Stimulated activated CD4-positive, alpha-beta T cell treated with anti-CD3 and anti-CD28 coated beads, Interleukin-1b, Interleukin-23, amount 100 ng/mL, for 1 hour (primary cell): ENCODE measurements at places on chromosomes 6 and 20.

DNA sequence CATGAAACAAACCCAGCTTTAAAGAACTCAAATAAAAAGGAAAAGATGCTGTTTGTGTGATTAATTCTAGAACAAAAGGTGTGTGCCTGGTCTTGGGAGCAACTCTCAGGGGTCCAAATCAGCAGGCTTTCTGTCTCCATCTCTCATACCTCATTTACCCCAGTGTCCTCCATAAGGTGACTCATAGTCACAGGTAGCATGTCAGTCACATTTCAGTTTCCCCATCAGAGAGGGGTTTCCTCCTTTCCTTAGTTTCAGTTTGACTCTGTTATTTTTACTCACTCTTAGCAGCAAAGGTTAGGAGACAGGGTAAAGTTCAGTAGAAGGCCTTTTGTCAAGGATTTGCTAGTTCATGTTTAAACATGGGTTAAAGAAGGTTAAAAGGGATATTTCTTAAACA is 46.2 kb downstream of the OGFRL1 start:
- DNase-seq: no peak

DNA sequence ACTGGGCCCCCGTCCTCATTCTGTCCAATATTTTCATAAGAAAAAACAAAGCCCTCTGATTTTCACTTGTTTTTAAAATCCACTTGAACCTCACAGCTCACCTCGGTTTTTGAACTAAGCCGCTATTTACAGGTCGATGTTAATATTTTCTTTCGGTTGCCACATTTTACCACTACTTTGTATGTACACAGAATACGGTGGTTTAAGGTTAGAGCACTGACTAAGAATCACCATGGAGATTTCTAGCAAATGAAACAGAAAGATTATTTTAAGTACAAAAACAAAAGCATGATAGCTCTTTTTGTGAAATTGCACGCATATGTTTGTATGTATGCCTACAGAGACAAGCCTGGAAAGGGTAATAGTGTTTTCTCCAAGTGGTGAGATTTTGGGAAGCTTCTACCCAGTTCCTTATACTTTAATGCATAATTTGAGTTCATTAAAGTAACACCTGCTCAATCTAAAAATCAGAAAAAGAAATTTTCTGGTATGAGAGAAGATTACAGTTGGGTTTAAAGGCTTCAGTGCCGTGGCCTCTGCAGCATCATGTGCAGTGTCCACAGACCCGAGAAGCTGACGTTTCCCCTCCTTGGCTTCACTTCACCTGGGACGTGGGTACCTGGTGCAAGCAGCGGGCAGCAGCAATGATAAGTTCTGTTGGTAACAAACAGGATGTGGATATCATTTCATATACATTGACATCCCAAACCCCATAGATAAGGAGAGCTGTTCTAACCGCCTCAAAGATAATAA is 144.0 kb downstream of the UST start:
- DNase-seq: no peak

- no peak for DNase-seq
Observed at GRCh38 chr20:6008254-6008653, 45.6 kb downstream of the LRRN4 start.

DNA sequence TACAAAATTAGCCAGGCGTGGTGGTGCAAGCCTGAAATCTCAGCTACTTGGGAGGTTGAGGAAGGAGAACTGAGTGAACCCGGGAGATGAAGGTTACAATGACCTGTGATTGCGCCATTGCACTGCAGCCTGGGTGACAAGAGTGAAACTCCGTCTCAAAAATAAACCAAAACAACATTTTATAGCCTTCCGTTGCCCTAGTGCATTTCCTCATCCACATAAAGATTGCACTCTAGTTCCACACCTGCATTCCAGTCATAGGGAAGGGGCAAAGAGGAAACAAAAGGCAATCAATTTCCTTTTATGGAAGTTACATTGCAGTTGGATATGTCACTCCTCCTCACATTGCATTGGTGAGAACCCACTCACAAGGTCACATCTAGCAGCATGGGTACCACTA is 182.7 kb upstream of the ARG1 start:
- no peak for DNase-seq

- no peak for DNase-seq
Observed at GRCh38 chr6:41548841-41549642, 2.9 kb downstream of the FOXP4 start.

GRCh38 chr6:30730601-30731435 is 10.7 kb downstream of the TUBB start:
- DNase-seq: peak; percentile 77

GRCh38 chr6:246352-246751 is 45.9 kb upstream of the DUSP22 start:
- DNase-seq: no peak

DNA sequence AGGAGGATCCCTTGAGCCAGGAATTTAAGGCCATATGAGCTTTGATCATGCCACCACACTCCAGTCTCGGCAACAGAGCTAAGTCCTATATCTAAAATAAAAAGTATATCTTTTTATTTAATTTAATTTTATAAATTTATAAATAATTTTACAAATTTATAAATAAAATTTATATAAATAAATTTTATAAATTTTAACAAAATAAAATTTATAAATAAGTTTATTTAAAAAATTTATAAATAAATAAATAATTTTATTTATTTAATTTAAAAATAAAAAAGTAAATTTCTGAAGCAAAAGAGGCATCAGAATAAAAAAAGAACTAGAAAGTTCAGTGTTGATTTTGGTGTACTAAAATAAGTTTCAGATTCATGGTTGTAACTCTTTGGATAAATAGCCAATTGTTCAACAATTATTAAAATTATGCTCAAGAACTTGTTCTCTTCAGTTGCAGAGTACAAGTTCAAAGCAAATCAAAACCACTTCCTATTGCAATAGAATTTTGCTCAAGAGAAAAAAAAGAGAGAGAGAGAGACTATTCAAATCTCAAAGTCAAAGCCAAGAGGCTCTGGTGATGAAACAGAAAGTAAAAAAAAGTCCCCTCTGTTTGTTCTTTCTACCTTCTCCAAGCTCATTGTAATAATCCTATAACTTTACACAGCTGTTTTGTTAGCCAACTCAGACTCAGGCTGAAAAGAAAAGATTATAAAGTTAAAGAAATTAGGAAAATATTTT is 547.5 kb upstream of the ADGRB3 start:
- no peak for DNase-seq

- DNase-seq: no peak
Observed at GRCh38 chr6:140320081-140321080, 945.9 kb upstream of the CITED2 start.

- no peak for DNase-seq
Observed at GRCh38 chr6:33206027-33206863, 1.8 kb downstream of the HSD17B8 start.

DNA sequence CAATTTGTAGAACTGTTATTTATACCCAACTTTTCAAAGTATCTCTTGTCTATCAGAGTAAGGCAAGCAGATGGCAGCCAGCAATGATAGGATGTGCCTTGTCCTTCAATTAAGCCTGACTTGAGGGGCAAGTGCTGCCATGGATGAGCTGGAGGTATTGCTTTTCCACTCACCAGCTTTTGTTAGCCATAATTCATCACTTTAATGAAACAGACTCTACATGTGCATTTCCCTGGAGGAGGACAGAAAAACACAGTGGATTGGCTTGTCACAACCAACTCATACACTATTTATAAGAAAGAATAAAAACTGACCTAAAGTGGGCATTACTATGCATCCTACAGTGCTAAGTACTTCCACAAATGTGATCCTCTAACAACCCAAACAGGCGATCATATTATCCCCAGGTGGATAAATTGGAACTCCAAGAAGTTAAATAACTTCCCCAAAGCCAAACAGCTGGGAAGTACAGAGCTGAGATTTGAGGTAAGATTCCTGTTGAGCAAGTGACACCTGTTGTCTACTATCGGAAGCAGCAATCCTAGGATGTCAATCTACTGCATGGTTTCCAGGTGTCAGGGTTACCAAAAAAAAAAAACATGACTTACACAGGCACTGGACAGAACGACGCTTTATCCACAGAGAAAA is 73.9 kb upstream of the NRSN1 start:
- DNase-seq: no peak

DNA sequence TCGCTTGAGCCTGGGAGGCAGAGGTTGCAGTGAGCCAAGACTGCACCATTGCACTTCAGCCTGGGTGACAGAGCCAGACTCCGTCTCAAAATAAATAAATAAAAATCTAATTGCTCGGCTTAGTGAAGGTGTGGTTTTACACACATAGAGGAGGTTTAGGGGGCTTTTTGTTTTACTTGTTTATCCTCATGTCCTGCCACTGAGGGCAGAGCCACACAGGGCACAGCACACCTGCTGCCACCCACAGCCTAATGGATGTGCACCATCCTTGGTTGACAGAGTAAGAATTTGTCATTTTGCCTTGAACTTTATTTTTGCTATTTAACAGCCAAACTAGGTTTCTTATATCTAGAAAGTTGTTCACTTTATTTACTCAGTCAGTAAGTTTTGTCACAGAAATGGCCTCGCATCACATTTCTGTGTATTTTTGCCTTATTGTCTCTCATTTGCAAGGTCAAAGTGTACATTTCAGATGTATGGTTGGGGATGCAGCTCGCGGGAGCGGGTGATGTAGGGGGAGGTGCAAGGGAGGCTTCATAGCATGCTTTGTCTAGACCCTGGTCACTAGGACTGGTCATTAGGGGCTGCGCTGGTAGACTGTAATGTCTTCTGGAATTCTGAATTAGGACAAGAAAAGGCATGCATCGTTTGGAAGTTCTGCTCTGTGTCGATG is 67.8 kb upstream of the NAA20 start:
- no peak for DNase-seq

- no peak for DNase-seq
Observed at GRCh38 chr6:75368151-75368779, 83.7 kb upstream of the TMEM30A start.

DNA sequence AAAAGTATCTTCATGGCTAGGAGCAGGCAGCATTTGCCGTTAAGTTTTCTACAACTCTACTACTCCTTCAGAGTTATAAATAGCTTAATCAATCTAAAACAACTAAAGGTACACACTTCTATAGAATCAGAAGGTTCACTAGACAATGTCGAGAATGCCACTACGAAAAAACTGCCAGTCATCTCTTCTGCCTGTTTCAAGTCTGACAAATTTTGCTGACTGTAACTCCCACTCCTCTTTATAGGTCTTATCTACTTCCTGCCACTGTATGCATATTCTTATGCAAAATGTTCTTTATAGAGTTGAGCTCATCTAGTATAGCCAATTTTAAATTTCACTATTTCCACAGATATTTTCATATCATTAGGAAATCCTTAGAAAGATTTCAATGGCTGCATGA is 160.1 kb downstream of the EYS start:
- no peak for DNase-seq

DNA sequence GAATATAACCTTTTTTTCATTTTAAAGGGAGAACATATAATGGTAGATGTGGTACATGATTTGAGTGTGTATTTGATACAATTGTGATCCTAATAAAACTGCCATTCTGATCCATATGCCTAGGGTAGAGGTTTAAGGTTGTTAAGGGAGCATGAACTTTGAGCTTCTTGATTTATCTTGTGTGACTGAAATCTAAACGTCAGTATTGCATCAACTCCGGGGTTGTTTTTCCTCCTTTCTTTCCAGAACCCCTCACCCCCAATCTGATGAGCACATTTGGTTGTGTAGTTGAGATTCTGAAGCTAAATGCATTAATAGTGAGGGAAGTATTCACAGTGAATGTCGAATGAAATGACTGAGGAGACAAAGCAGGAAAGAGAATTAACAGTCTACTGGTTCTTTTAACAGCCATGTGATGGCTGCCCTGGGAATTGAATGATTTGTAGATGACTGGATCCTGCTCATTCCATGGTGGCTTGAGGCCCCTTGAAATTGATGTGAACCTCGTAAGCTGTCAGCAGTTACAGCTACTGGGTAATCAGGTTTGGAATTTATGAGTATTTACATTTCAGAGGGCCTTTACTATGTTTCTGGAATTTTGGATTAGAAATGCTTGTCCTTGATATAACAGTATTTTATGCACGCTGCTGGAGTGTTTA is 44.8 kb downstream of the FARS2 start:
- DNase-seq: no peak

DNA sequence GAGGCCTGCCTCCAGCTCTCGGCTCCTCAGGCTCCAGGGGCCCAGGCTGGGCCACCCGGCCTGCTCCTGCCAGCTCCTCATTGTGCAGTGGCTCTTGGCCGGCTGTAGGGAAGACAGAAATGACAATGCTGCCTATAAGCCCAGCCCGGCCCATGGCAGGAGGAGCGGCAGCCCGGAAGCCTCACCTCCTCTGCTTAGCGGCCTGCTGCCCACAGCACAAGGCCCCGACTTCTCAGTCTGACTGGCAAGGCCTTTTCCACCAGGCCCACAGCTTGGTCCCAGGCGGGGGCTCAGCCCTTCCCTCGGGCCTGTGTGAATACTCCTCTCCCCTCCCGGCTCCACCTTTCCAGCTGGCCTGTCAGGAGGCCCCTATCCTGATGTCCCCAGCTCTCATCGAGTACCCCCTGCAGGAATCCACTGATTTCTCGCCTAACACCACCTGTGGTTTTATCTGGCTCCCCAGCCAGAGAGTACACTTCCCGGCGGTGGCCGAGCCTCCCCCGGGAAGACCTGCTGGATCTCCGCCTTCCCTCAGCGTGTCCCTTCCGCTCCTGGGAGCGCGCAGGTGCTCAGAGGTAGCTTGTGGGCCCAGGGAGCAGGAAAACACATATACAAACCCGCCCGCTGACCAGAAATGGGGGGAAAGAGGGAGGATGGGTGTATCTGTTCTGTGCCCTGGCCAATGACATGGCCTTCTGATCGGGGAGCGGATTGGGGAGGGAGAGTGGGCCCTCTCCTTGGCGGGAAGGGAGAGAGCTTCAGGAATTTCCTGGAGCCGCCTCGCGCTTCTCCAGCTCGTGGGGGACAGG is 963 bp downstream of the DDRGK1 start:
- no peak for DNase-seq

DNA sequence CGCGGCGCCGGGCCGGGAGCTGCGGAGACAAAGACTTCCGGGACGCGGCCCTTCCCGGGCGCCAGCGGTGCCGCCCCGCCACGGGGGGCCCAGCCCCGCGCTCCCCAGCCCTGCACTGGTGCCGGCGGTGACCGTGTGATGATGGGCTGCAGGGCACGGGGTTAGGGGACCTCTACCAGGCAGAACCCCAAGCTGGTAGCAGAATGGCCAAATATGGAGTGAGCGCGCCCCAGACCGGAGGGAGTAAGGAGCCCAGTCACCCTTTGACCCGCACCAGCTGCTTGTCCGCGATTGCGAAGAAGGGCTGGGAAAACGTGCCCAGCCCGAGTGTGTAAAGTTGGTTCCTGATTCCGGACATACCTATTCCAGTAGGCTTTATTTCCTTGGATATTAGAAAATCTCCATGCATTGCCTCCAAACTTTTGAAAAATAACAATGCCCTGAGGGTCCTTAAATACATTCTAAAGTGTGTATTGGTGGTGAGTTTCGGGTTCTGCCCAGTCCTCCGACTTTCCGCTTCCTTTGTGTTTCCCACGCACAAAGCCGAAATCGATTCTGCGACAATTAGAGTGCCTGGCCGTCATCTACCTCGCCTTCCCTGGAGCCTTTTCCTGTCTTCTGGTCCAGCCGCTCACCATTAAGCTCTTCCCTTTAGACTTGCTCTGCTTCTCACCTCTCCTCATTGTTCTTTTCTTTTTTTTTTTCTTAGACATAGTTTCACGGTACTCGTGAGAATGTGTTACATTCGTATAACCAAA is 1.1 kb downstream of the ABRACL start:
- DNase-seq: no peak
